ENCODE measurements at places on chromosomes 7 and 10. TPM values are rescaled to one million over a fixed set of nuclear protein-coding genes. Genes with fewer than 3 reads are reported as not detected.

Gene CPEB3
- 2.8 TPM for polyA plus RNA-seq

Gene PDZD7
- polyA plus RNA-seq, result 2.8 TPM

- no peak for DNase-seq
These were observed 565.5 kb downstream of the PARD3 start for GRCh38 chr10:34249634-34250033.

DNA sequence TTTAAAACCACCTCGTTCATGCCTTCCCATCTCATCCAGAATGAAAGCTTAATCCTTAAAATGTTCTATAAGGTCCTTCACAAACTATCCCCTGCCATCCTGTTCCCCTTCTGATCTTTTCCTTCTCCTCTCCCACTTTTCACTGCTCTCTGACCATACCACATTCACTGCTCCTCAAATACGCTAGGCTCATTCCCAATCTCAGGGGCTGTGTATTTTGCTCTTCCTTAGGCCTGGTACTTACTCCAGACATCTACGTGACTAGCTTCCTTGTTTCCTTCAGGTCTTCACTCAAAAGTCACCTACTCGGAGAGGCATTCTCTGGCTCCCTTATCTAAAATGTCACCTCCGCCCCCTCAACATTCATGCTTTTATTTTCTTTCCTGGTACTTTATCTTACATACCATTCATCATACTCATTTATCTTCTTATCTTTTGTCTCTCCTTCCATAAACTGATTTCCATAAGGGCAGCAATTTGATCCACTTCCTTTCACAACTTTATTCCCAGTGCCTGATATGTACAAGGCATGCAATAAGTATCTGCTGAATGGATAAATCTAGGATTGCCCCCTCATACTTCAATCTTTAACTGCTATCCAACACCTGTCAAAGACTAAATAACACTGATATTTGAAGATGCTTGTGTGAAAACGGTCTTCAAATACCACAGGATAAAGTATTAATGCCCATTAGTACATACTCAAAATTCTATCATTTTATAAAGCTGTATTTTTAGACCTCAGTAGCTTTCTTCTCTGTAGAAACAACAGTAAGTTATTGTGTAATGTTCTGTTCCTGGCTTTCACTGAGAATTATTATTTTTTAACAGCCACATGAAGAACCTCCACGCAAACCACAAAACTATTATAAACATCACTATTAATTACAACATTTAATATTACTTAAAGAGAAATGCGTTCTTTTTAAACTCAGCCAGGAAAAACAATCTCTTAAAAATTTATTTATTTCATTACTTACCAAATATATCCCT is 27.0 kb downstream of the JMJD1C start:
- no peak for DNase-seq

- DNase-seq, result no peak
These were observed 102.5 kb upstream of the RPA3 start for GRCh38 chr7:7820939-7821338.

Gene MPP7
- polyA plus RNA-seq, result 7.0 TPM

Gene GRM3
- polyA plus RNA-seq, result 0.16 TPM

- DNase-seq, result no peak
These were observed 16.9 kb upstream of the ZFAND2A start for GRCh38 chr7:1176891-1177373.

Gene ATP6V0E2
- 32.2 TPM for polyA plus RNA-seq
